ENCODE measurements at places on chromosomes 5 and 9.

- no peak for DNase-seq
Observed at GRCh38 chr9:4665357-4665756, 923 bp downstream of the SPATA6L start.

DNA sequence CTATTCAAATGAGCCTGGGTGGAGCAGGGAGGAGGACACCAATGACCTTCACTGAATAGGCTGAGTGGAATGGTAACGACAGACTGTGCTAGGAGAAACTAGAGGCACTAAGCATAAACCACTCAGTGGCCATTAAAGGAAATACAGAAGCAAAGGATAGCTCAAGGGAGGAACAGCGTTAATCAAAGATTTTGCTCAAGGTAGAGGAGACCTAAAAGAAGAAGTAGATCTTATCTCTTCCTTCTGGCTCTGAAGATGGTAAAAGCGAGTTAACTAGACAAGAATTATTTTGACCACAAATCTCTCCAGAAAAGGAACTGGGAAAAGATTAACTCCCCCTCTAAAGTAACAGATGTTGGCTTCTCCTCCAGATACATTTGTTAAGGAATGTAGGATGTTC, 299.6 kb downstream of the EPB41L4A start:
- DNase-seq = no peak

DNA sequence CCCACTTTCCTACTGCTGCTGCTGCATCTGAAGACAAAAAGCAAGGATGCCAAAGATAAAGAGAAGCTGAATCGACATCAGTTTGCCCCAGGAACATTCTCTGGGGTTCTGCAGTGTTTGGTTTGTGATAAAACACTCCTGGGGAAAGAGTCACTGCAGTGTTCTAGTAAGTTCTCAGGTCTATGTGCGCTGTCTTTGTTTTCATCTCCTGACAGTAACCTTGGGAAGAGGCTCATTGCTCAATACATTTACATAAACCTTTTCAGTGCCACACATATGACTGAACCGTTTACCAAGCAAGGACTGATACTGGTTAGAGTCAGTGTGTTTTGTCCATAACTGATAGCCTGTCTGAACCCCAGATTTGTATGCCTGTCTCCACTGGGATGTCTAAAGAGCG, 232.1 kb downstream of the ARHGEF28 start:
- no peak for DNase-seq

DNA sequence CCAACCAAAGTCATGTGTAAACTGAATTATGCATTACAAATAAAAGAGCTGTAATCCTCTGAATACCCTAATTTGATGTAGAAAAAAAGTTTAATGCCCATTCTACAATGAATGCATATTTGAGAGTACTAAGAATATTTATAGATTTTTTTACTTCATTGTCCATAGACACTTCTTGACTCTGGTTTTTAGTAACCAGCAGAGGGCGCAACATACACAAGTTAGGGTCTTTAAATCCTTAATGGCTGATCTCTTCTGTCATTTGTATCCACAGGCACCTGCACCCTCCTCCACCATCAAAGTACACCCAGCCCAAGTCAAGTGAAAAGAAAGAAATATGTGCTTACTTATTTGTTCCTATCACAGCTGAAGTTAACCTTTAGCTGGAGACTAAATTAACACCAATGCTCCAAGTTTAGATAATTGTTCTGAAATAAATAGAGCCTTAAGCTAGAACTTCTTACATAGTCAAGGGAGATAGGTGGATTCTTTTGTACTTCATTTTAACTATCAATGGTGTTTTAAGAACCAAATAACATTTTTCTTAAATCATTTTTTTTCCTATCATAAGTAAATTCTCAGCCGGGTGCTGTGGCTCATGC, 524.2 kb upstream of the DAB2 start:
- DNase-seq = no peak

- no peak for DNase-seq
Observed at GRCh38 chr5:122297587-122298298, 14.3 kb upstream of the SNCAIP start.

DNA sequence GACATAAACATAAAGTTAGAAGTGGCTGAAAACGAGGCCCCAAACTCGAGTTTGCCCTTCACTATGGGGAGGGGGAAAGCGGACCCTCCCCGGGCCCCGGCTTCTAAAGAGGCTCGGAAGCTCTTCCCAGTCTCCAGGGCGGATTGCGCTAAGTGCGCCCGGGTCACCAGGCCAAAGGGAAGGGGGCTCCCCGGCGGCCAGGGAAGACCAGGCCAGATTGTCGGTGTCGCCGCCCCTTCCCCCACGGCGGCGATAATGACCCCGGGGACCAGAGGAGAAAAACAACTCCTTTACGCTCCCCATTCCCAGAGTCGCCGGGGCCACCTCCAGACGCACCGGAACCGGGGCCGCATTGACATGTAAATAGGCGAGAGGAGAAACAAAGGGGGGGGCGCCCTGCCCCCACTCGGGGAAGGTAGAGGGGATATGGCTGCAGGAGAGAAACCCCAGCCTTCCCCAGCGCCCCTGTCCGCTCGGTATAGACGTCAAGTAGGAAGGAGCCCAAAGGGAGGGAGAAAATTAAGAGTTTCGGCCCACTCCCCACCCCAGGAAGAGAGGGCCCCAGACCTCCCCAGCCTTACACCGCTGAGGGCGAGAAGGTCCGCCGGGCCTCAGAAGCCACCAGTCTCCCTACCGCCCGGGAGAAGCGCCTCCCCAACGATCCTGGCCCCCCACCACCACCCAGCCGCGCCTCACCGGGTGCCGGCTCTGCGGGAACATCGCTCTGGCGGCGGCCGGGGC, 1.7 kb downstream of the TLE1 start:
- no peak for DNase-seq

DNA sequence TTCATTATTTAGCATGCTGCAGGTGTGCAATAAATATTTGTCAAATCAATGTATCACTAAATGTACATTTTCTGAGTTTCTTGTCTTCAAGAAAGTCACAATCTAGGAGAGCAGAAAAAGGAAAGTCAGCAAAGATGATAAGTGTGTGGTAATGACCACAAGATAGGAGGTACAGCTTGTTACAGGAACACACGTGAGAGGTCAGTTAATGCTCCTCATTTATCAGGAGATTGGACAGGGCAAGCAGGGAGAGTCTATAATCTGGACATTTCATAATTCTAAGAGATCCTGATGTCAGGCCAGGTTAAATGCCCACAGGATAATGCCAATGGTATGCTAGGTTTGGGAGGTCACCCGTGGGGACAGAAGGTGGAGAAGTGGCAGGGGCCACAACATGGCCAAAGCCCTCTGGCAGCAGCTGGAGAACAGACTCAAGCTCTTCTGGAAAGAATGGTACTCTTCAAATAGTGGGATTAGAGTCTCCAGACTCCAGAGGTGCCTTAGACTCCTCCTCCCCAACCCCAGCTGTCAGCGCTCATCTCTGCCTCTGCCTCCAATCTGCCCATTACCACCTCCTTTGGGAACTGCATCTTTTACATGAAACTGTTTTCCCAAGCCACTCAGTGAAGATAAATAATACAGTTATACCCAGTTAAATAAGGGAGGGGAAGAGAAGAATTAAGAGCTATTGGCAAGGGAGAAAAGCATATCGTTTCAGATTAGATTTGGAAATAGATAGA, 114.3 kb downstream of the ASTN2 start:
- DNase-seq = no peak

DNA sequence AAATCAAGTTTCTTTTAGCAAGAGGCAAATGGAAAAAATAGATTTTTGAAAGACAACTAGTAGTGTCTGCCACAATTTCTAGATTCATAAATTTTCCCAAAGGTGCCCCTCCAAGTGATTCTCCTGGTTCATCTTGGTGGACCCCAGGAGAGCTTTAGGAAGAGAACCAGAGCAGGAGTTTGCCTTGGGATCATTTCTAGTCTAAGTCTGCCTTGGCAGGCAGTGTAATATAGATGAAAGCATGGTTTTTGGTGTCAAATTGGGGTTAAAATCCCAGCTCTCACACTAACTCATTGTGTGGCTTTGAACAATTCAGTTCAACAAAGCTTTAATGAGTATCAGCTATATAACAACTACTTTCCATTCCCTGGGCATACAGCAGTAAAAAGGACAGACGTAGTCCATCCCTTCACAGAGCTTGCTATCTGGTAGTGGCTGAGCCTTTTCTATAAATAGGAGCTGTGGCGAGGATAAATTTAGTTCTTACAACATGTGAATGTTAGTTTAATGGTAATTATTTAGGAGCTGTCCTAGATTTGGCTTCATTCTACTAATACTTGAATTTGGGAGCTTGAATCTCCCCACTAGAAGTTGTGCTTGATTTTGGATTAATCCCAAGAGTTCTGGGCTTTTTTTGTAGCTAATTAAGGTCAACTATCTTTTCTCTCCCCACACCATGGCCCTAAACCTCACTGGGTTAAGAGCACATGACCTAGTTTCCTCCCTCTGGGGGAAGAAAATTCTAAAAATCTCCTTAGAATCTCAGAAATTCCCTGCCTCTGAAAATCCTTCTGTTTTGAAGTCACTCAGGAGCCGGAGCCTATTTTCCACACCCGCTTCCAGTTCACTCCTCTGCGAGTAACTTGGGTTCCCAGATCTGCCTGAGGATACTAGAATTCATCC, 197.8 kb downstream of the PCSK1 start:
- DNase-seq = no peak

- no peak for DNase-seq
Observed at GRCh38 chr5:40873286-40873880, 32.2 kb downstream of the CARD6 start.

GRCh38 chr9:127518091-127518856, 67.0 kb downstream of the LRSAM1 start:
- DNase-seq = no peak

- no peak for DNase-seq
Observed at GRCh38 chr9:121242219-121242958, 25.6 kb upstream of the GSN start.

DNA sequence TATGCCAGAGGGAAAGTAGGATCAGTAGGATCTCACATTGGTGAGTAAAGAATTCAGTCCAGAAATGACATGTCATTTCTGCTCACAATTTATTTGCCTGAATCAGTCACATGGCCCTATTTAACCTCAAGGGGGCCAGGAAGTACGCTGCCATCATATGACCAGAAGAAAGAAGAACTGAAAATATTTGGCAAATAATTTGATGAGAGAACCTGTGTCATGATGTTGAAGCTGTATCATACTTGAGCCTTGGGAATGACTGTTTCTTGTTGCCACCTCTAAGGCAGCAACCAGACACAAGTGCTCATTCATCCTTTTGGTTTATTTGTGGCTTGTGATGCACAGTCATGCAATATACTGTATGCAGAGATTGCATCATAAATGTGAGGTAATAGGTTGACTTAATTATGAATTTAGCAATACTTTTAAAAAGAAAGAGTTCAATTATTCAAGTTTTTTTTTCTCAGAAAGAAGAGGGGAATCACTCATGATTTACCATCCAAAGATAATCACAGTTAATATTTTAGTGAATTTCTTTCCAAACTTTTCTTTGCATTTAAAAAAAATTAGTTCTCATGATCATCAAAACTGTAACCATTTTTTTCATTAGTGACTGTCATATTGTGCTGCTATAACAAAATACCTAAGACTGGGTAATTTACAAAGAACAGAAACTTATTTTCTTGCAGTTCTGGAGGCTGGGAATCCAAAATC, 8.2 kb upstream of the ZFYVE16 start:
- DNase-seq = no peak

GRCh38 chr5:124398460-124398859, 348.0 kb downstream of the ZNF608 start:
- no peak for DNase-seq

DNA sequence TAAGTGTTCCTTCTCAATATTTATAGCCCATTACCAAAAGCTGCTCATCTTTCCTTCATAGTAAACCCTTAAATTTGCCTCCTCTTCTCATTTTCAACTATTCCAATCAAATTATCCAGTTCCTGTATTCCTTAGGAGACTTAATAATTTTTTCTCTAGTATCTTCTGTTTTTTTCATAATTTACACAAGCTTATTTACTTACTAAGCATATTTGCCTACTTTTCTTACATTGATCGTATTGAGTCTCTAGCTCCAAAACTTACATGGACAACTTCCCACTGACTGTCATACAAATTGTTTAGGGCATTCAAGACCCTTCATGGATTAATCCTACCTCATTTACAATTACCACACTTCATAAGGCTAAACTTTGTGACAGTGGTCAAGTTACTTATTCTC, 3.6 kb downstream of the CERT1 start:
- no peak for DNase-seq

- DNase-seq = no peak
Observed at GRCh38 chr9:111621895-111622480, 9.1 kb upstream of the DNAJC25 start.

- DNase-seq = no peak
Observed at GRCh38 chr5:61254969-61255555, 77.0 kb upstream of the ZSWIM6 start.

GRCh38 chr9:137691646-137692351, 73.0 kb downstream of the EHMT1 start:
- no peak for DNase-seq

GRCh38 chr5:55062039-55062779, 38.2 kb downstream of the GZMK start:
- no peak for DNase-seq

DNA sequence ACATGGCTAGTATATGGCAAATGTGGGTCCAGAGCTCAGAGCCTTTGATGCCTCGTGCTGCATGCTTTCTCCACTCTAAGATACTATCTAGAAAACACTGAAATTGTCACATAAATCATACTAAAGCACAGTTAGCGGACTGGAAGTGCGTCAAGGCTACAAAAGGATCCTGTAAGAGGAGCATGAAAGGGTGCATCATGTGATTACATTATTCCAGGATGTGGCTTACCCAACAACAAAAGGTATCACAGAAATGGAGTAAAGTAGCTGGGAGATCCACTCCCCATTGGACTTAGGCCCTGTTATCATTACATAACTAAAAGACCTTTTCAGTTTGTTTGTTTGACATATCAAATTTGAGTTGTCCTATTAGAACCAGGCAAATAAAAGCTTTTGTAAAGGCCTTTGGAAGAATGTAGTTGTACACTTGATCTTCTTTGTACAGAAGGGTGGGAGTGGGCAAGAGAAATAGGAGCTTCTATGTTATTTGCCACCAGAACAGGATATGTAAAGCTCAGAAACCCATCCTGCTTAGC, 6.9 kb downstream of the SLC31A1 start:
- DNase-seq = no peak

- DNase-seq = no peak
Observed at GRCh38 chr5:83034528-83035207, 42.5 kb downstream of the TMEM167A start.

GRCh38 chr9:106717686-106718085, 145.3 kb upstream of the ZNF462 start:
- DNase-seq = no peak

GRCh38 chr5:10262995-10263394, 12.9 kb downstream of the CCT5 start:
- DNase-seq = no peak

GRCh38 chr9:10062629-10063395, 550.0 kb downstream of the PTPRD start:
- no peak for DNase-seq

DNA sequence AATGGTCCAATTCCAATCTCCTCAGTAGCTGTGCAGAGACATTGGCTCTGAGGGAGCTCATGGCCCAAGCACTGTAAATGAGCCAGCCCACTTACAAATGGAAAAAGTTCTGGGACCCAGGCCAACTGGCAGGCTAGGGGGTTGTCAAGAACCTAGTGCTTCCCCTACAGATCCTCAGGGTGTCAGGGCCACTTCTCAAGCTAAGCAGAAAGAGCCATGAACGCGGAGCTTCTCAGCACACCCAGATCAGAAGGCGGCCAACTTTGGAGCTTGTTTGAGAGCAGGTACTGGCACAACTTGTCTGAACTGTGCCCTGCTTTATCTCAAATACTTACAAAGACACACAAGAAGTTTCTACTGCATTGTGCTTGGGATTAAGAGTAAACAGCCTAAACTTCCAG, 17.5 kb downstream of the TLE1 start:
- no peak for DNase-seq
